BJ (cell line): ENCODE measurements at places on chromosomes 1 and 21.

GRCh38 chr1:221804303-221804702 lies 62.4 kb upstream of the DUSP10 start:
- no peak for DNase-seq

DNA sequence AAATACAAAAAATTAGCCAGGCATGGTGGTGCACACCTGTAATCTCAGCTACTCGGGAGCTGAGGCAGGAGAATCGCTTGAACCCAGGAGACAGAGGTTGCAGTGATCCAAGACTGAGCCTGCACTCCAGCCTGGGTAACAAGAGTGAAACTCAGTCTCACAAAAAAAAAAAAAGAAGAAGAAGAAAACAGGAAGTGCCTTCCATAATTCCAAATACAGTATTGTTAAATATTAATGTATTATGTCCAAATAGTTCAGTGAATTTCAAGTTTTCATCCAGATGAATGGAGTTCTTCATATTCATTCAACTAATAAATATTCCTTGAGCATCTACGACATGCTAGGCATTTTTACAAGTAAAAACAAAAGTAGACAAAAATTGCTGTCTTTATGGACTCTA lies 33.3 kb downstream of the PLEKHO1 start:
- no peak for DNase-seq

GRCh38 chr1:67978890-67979516 lies 71.4 kb downstream of the DIRAS3 start:
- DNase-seq, result peak; percentile 21

- DNase-seq, result no peak
These were observed 33.4 kb downstream of the CENPF start for GRCh38 chr1:214636436-214636835.

DNA sequence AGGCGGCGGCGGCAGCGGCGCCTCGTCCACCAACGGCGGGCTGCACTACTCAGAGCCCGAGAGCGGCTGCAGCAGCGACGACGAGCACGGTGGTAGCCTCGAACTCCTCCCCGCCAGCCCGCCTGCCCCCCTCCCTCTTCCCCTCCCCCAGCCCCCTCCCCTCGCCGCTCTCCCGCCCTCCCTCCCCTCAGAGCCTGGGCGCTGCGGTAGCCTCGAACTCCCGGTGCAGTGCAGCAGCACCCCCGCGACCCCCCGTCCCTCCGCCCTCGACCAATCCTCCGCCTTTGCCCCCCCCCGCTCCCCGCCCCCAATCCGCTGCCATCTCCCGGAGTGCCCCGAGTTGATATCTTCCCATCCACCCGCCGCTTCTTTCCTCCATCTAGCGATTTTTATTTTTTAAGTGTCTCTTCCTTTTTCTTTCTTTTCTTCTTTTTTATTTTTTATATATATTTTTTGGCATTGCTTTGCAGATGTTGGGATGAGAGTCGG lies 516 bp downstream of the RCOR3 start:
- no peak for DNase-seq

- DNase-seq, result no peak
These were observed 47.1 kb upstream of the TLR5 start for GRCh38 chr1:223189903-223190724.

DNA sequence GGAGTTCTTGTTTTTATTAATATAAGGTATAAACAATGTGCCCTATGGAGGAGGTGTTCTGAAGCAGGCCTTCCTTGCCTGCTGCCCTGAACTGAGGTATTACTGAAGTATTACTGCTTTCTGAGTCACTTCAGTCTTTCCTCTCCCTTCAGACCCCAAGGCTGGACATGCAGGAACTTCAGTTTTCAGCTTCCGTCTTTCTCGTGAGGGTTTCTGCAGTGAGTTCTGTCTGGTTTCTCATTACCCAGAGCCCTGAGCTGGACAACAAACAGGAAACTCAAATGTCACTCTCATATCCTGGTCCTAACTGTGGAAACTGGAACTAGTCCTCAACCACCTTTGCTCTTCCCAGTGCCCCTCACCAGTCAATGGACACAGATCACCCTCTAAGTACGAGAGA lies 46.8 kb downstream of the ELAVL4 start:
- no peak for DNase-seq

- DNase-seq, result no peak
These were observed 546 bp downstream of the SPOCD1 start for GRCh38 chr1:31815307-31815645.

GRCh38 chr1:63626222-63626621 lies 33.0 kb downstream of the PGM1 start:
- DNase-seq, result no peak
